ENCODE measurements at places on chromosomes 13 and 19.

DNA sequence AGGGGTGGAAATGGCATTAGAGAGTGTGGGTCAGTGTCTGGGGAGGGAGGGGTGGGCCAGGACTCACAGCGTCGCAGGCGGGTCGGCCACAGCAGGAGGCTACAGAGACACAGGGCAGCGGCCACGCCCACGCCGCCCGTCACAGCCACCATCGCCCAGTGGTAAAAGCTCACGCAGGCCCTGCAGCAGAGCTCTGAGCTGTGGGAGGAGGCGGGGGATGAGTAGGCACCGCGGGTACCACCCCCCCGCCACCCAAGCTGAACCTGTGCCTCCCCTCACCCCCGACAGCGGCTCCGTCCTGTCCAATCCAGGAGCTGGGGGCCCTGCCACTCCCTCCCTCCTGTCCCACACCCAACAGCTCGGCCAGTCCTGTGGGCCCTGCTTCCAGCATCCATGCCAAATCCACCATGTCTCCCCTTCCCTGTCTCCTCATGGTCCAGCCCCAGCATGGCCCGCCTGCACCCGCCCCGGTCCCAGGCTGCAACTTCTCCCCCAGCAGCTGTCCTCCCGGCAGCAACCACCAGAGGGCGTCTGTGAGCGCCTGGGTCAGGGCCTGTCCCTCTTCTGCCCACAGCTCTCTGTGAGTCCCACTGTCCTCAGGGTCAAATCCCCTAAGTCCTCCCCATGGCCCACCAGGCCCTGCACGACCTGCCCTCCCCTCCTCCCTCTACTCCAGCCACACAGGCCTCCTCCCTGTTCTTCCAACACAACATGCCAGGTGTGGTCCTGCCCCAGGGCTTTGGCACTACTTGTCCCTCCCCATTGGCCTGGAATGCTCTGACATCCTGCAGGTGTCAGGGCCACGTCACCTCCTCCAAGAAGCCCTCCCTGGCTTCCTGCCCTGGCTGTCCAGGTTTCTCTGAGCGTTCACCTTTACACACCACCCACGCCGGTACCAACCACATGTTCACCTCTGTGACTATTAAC is 6.0 kb downstream of the TEKTIP1 start:
- peak; percentile 90 for DNase-seq

DNA sequence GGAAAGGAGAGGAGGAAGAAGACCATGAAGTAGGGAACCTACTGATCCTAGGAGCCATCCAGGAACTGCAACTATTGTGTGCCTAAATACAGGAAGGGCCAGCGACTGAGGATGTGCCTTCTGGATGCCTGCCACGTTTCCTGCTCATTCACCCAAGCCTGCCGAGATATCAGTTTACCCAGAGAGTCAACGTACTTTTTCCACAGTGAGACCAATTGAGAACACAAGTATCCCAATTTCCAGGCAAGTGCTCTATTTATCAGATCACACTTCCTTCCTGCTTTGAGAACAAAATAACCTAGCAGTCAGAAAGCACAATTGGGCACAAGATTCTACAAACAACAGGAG is 122.4 kb downstream of the AKAP11 start:
- DNase-seq: no peak

DNA sequence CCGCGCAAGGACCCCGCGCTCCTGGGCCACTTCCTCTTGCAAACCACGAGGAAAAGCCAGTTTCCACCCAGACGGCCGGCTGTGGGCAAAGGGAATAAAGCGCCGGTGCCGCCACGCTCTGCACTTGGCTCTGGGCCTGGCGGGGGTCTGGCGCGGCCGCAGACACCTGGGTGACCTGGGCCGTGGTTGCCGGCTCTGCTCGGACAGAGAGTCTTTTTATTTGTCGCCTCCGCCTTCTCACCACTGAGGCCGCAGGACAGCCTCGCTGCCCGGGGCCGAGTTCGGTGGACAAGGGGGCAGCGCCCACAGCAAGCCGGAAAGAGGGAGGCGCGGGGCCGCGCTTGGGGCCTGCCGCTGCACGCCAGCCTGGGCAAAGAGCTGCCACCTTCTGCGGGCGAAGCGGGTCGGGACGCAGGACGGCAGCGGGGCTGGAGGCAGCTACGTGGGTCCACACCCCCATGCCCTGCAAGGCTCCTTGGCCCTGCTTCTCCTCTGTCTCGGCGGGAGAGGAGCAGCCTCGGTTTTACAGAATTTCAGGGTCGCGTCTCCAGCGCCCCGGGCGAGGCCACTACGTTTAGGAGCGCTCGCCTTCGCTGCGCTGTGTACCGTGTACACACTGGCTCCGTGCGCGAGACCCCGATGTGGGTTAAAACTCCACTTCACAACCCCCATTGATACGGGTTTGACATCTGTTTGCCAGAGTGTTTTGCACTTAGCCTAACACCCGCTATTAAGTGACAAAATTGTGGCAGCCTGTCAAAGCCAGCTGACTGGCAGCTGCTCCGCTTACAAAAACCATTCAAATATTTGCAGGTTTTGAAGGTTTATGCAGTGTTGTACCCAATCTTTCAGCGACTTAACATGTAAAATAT is 13.0 kb upstream of the SOX1 start:
- no peak for DNase-seq

DNA sequence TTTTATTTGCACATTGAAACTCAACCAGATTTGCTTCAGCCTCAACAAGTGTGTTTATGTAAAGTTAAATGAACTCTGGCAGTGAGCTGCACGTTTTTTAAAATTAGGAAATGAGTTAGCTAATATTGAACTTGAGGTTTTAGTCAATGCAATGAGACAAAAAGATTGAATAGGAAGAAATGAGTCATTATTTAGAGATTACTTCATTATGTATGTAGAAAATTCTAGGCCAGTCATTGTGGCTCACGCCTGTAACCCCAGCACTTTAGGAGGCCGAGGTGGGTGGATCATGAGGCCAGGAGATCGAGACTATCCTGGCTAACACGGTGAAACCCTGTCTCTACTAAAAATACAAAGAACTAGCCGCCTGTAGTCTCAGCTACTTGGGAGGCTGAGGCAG is 22.8 kb upstream of the CD70 start:
- no peak for DNase-seq

GRCh38 chr13:75587679-75588078 is 38.1 kb downstream of the UCHL3 start:
- DNase-seq: no peak
